CD4-positive, alpha-beta T cell treated with Interleukin-15 for 4 hours (primary cell): ENCODE measurements at places on chromosomes 1 and 21.

- DNase-seq: no peak
These were observed 1.9 kb downstream of the ADARB1 start for GRCh38 chr21:45076245-45076711.

GRCh38 chr21:41865002-41865777 lies 14.0 kb downstream of the PRDM15 start:
- DNase-seq: no peak

GRCh38 chr1:238898856-238899255 lies 487.5 kb upstream of the CHRM3 start:
- DNase-seq: no peak

- no peak for DNase-seq
These were observed 16.9 kb downstream of the AVPR1B start for GRCh38 chr1:206100226-206100815.

DNA sequence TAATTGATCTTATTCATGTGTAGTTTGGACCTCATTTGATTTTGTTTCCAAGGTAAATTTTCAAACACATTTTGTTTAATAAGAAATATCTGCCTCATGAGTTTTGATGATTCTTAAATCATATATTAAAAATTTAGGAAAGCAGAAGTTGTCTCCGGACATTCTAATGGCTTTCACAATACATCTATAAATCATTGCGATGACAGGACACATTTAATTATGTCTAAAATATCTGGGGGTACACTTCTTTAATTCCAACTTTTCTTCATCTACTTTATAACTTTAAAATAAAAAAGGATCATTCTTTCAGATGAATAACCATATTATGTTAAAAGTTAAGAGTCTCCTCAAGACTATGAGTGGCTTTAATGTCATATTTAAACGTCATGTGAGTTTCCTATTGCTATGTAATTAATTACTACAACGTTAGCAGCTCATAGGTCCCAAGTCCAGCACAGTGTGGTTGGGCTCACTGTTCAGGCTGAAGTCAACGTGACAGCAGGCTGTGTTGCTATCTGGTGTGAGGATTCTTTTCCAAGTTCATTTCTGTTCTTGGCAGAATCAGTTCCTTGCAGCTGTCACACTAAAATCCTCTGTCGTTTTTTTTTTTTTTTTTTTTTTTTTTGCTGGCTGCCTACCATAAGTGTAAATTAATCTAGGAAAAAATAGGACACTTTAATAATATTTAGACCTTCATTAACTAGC lies 893.5 kb downstream of the LTN1 start:
- no peak for DNase-seq
